ENCODE measurements at places on chromosomes 6 and 20.
A peak's percentile ranks its signal among the peaks of the same experiment; 100 is the strongest.

DNA sequence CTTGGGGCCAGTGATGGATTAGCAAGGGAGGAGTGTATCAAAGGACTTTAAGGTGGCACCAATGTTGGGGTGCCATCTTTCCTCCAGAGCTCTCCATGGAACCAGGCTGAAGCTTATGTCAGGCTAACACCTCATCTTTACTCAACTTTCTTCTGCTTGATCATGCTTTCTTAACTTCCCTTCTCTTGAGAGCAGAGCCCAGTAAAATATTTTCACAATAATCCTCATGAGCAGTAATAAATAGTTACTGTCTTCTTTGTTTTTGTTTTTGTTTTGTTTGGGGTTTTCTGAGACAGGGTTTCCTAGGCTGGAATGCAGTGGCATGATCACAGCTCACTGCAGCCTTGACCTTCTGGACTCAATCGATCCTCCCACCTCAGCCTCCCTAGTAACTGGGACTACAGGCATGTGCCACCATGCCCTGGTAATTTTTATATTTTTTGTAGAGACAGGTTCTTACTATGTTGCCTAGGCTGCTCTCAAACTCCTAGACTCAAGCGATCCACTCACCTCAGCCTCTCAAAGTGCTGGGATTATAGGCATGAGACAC is 127.9 kb upstream of the TOP1 start:
- no peak for DNase-seq

DNA sequence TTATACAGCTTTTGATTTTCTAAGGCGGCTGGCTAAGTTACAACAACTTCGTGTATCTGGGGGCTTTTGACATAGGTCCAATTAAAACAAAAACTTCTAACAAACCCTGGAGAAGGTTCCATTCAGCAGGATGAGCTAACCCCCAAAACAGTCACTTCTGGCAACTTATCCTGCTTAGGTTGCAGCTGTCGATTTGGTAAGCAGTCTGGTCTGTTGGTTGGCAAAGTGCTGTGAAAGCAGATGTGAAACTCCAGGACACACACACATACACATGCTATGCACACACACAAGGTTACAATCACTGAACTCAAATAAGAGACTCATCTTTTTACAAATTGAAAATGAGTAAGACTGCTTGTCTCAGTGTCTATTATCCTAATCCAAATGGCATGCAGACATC is 119.0 kb upstream of the STMND1 start:
- DNase-seq: no peak

GRCh38 chr6:160895562-160895961 is 96.0 kb upstream of the MAP3K4 start:
- no peak for DNase-seq

GRCh38 chr20:7629880-7630279 is 310.4 kb downstream of the HAO1 start:
- no peak for DNase-seq

- no peak for DNase-seq
These were observed 440.1 kb downstream of the PTPRT start for GRCh38 chr20:42749556-42749955.

- peak; percentile 35 for DNase-seq
These were observed 68.8 kb downstream of the CDC5L start for GRCh38 chr6:44456070-44456965.

DNA sequence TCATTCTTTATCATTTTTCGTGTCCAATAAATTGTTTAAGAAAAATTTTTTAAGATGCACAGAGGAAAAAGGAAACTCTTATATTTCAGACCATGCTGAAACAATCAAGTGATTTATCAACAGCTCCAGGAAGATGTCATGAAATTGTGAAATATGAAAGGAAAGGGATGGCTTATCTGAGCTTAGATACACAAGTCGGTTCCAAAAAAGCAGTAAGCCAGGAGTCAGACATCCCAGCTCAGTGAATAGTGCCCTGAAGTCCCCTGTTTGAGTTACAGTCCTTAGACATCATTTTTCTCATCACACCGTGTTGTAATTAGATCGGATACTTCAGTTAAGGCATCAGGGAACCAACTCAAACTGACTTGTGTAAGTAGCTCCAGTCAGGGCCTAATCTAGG is 91.0 kb upstream of the SSTR4 start:
- no peak for DNase-seq

- DNase-seq: no peak
These were observed 63.5 kb downstream of the HMGN3 start for GRCh38 chr6:79170959-79171358.

- no peak for DNase-seq
These were observed 98.9 kb downstream of the FYN start for GRCh38 chr6:111774346-111774703.

DNA sequence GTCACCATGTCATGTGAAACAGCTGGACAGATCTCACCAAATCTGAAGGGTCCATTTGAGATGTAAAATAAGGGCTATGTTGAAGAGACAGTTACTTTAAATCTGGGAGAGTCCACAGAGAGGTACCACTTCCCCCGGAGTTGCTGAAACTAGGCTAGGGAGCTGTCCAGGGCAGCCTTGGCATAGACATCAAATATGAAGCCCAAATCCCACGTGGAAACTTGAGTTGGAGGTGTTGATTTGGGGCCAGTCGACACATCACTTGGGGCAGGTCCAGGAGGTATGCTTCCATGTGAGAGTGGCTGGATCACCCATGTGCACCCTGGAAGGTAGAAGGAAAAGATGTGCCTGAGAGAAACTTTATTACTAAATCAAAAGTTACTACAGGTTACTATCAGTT is 12.0 kb upstream of the SERPINB9 start:
- no peak for DNase-seq

- DNase-seq: no peak
These were observed 5.2 kb downstream of the RAET1G start for GRCh38 chr6:149917679-149918078.

DNA sequence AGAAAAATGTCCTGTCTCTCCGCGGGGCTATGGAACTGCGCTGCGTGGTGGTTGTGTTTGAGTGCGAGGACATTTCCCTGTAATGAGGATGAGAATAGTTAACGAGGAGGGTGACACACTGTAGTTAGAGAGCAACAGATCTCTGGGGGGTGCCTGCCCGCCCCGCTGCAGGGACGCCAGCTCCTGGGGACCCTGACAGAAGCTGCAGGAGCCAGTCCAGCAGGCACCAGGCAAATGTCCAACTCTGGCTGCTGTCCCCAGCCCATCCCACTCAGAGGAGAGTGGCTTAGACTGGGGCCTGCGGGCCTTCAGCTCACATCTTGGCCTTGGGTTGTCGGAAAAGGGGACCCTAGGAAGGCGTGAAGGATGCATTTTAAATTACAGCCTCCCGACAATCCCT is 92.9 kb upstream of the FOXP4 start:
- DNase-seq: no peak

Measured in foreskin melanocyte (primary cell).